ENCODE measurements at places on chromosomes 13 and 19. TPM values are rescaled to one million over a fixed set of nuclear protein-coding genes. Genes with fewer than 3 reads are reported as not detected.

OLFM2 gene
- 1.4 TPM for total RNA-seq

ZNF701 gene
- 12.7 TPM for total RNA-seq

CHST8 gene
- total RNA-seq: not detected

SCAMP4 gene
- total RNA-seq: 42.1 TPM

ZFR2 gene
- total RNA-seq: not detected

MEF2B gene
- not detected for total RNA-seq

APLP1 gene
- total RNA-seq: 33.6 TPM

ZNF177 gene
- 1.5 TPM for total RNA-seq

KCNRG gene
- 1.6 TPM for total RNA-seq

SEMA6B gene
- total RNA-seq: 10.8 TPM

VAV1 gene
- total RNA-seq: 0.52 TPM

NPAS1 gene
- total RNA-seq: not detected

- H3K27ac ChIP-seq: no peak overlapping the region
- no peaks in the 10 kb centered on the region for H3K4me1 ChIP-seq
- H3K27me3 ChIP-seq: no peaks in the 10 kb centered on the region
- H3K4me3 ChIP-seq: no peak overlapping the region
- H3K36me3 ChIP-seq: no peaks in the 10 kb centered on the region
- DNase-seq: no peak
These were observed 27.2 kb downstream of the BLOC1S3 start for GRCh38 chr19:45205810-45206209.

GRCh38 chr19:2494447-2495129 lies 18.7 kb downstream of the GADD45B start:
- H3K4me1 ChIP-seq: no peaks in the 10 kb centered on the region
- DNase-seq: peak; percentile 97
- peak overlapping the region; percentile 31 for H3K4me3 ChIP-seq
- H3K27ac ChIP-seq: peak overlapping the region; percentile 88

DNA sequence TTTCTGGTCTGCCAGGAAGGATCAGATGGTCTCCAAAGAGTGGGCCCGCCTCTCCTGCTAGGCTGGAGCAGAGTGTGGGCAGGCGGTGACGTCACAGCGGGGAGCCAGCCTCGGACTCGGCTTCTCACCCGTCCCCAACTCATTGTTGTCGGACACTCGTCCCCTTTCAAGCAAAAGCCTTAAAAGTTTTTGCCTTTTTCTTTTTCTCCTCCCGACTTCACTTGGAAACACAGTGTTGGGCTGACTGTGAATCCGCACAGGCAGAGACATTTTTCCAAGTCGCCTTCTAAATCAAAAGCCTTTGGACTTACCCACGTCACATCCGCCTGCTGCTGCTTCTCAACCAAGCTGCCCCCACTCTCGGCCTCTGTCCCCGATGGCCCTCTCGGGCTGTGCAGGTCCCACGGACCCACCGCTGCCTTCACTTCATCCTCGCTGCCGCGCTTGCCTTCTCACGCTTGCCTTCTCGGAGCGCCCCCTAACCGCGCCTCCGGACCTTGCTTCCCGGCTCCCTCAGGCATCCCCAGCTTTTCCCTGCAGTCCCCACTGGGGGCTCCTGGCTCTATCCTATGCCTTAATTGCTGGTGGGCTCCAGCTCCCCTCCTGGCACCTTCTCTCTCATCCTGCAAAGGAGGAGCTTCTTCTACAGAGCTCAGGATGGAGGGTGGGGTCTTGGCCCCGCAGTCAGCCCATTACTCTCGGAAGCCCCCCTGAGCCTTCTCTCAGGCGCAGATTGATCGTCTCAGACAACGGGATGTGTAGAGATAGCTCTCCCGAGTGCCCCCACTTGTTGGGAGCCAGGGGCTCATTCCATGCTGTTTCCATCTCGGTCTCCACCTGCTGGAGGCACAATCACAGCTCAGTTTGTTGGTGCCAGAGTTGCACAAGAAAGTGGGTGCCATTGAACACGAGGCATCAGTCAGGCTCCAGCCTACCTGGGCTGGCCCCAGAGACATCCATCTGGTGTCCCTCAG lies 3.9 kb upstream of the ZNF135 start:
- DNase-seq: peak; percentile 60
- H3K36me3 ChIP-seq: no peaks in the 10 kb centered on the region
- no peaks in the 10 kb centered on the region for H3K27me3 ChIP-seq
- no peaks in the 10 kb centered on the region for H3K4me1 ChIP-seq
- peak overlapping the region; percentile 72 for H3K27ac ChIP-seq
- H3K4me3 ChIP-seq: peak overlapping the region; percentile 39

GRCh38 chr13:76668141-76668540 lies 218.1 kb downstream of the KCTD12 start:
- no peaks in the 10 kb centered on the region for H3K4me1 ChIP-seq
- no peak overlapping the region for H3K27ac ChIP-seq
- H3K4me3 ChIP-seq: no peak overlapping the region
- no peaks in the 10 kb centered on the region for H3K36me3 ChIP-seq

- no peak overlapping the region for H3K4me3 ChIP-seq
- H3K4me1 ChIP-seq: peaks cover 3% of the 10 kb centered on the region
- H3K36me3 ChIP-seq: peaks cover 55% of the 10 kb centered on the region
- no peak for DNase-seq
These were observed 18.4 kb downstream of the NAXD start for GRCh38 chr13:110633776-110634175.

DNA sequence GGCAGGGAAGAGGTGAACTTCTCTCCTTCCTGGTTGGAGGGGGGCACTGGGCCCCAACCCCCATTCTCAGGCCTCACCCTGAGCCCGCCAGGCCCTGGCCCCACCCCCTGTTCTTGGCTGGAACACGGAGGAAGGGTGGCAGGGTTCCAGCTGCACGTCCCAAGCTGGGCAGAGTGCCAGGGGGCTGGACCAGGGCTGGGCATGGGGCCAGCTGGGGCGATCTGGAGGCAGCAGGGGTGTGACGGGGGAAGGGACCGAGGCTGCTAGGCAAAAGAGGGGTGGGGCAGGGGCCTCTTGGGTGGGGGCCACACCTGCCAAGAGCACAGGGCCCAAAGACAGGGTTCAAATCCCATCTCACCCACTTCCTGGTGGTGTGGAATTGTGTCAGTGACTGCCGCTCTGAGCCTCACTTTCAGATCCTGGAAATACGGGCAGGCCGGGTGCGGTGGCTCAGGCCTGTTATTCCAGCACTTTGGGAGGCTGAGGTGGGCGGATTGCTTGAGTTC lies 2.2 kb downstream of the HIF3A start:
- peak overlapping the region; percentile 96 for H3K27ac ChIP-seq
- no peaks in the 10 kb centered on the region for H3K4me1 ChIP-seq
- H3K36me3 ChIP-seq: peaks cover 17% of the 10 kb centered on the region
- no peaks in the 10 kb centered on the region for H3K27me3 ChIP-seq

GRCh38 chr13:106449096-106449495 lies 86.4 kb downstream of the EFNB2 start:
- H3K4me3 ChIP-seq: no peak overlapping the region
- DNase-seq: no peak
- H3K27ac ChIP-seq: no peak overlapping the region
- no peaks in the 10 kb centered on the region for H3K4me1 ChIP-seq

DNA sequence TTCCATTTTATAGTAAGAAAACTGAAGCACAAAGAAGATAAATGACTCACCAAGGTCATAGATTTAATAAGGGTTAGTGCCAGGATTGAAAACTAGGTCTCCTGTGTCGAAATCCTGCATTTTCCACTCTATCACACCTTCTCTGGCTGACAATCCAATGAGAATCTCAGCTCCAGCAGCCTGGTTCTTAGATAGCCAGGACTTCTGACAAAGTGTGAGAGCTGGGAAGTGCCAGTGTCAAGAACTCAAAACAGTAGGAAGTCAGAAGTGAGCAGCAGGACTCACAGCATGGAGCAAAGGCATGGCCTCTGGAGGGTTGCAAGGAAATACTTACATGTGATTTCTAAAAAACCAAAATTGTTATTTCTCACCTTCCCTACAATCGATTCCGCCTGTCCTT lies 24.3 kb downstream of the KCTD12 start:
- no peaks in the 10 kb centered on the region for H3K36me3 ChIP-seq
- H3K4me1 ChIP-seq: no peaks in the 10 kb centered on the region
- no peak for DNase-seq
- H3K4me3 ChIP-seq: no peak overlapping the region
- H3K27ac ChIP-seq: no peak overlapping the region

- no peaks in the 10 kb centered on the region for H3K27me3 ChIP-seq
- peaks cover 24% of the 10 kb centered on the region for H3K36me3 ChIP-seq
- peak; percentile 76 for DNase-seq
- no peaks in the 10 kb centered on the region for H3K4me1 ChIP-seq
These were observed 31.3 kb upstream of the ISYNA1 start for GRCh38 chr19:18469069-18469846.

- H3K36me3 ChIP-seq: no peaks in the 10 kb centered on the region
- no peak overlapping the region for H3K27ac ChIP-seq
- no peak overlapping the region for H3K4me3 ChIP-seq
- DNase-seq: no peak
- no peaks in the 10 kb centered on the region for H3K27me3 ChIP-seq
- peaks cover 3% of the 10 kb centered on the region for H3K4me1 ChIP-seq
These were observed 2.0 kb upstream of the GPR18 start for GRCh38 chr13:99260216-99260615.

DNA sequence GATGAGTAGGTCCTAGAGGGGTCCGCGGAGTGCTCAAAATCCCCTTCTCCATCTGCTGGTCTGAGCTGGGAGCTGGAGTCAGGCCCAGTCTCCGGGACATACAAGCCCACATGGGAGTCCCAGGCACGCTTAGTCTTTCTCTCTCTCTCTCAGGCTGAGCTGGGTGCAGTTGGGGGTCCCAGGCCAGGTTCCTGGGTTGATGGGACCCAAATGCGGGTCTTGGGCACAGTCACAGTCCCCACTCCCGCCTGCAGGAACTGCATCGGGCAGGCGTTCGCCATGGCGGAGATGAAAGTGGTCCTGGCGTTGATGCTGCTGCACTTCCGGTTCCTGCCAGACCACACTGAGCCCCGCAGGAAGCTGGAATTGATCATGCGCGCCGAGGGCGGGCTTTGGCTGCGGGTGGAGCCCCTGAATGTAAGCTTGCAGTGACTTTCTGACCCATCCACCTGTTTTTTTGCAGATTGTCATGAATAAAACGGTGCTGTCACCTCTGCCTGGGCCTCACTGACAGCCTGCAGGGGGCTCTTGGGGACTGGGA lies 23.8 kb downstream of the CYP4F12 start:
- H3K27ac ChIP-seq: no peak overlapping the region
- H3K4me3 ChIP-seq: no peak overlapping the region
- DNase-seq: no peak
- no peaks in the 10 kb centered on the region for H3K4me1 ChIP-seq
- no peaks in the 10 kb centered on the region for H3K36me3 ChIP-seq

- DNase-seq: no peak
- no peak overlapping the region for H3K27ac ChIP-seq
- peaks cover 17% of the 10 kb centered on the region for H3K4me1 ChIP-seq
- H3K36me3 ChIP-seq: no peaks in the 10 kb centered on the region
- H3K4me3 ChIP-seq: no peak overlapping the region
These were observed 6.2 kb downstream of the EFNA2 start for GRCh38 chr19:1291761-1292418.

GRCh38 chr19:15098460-15098859 lies 8.7 kb upstream of the SYDE1 start:
- H3K4me3 ChIP-seq: no peak overlapping the region
- no peaks in the 10 kb centered on the region for H3K27me3 ChIP-seq
- H3K27ac ChIP-seq: no peak overlapping the region
- no peaks in the 10 kb centered on the region for H3K4me1 ChIP-seq
- no peaks in the 10 kb centered on the region for H3K36me3 ChIP-seq

- no peak overlapping the region for H3K27ac ChIP-seq
- H3K4me1 ChIP-seq: no peaks in the 10 kb centered on the region
- no peaks in the 10 kb centered on the region for H3K27me3 ChIP-seq
- DNase-seq: peak; percentile 53
These were observed 15.4 kb upstream of the ZNF681 start for GRCh38 chr19:23774106-23774505.

GRCh38 chr13:114230117-114230516 lies 4.6 kb upstream of the CDC16 start:
- DNase-seq: no peak
- H3K27ac ChIP-seq: no peak overlapping the region
- no peaks in the 10 kb centered on the region for H3K36me3 ChIP-seq
- peaks cover 3% of the 10 kb centered on the region for H3K27me3 ChIP-seq

GRCh38 chr13:85277748-85278147 lies 521.5 kb downstream of the SLITRK6 start:
- H3K27me3 ChIP-seq: no peaks in the 10 kb centered on the region
- H3K36me3 ChIP-seq: no peaks in the 10 kb centered on the region
- H3K27ac ChIP-seq: no peak overlapping the region
- DNase-seq: no peak

DNA sequence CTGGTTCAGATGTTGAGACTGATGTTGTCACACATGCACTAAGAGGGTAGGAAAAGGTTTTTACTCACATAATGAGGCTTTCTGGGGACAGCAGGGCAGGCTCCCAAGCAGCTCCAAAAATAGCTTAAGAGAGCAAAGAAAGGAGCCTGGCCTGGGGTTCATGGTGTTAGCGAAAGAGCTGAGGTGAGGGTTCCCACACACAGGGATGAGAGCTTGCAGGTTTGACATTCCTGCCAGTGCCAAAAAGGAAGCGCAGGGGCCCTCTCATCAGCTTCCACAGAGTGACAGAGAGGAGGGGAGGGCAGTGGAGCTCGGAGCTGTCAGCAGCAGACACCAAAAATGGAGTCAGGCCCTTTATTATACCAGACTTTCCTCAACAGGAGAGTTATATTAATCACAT lies 65.5 kb upstream of the FAM216B start:
- H3K36me3 ChIP-seq: no peaks in the 10 kb centered on the region
- H3K4me1 ChIP-seq: no peaks in the 10 kb centered on the region
- no peaks in the 10 kb centered on the region for H3K27me3 ChIP-seq
- peak overlapping the region; percentile 11 for H3K27ac ChIP-seq
